Stimulated activated CD4-positive, alpha-beta T cell treated with anti-CD3 and anti-CD28 coated beads, Interleukin-15, amount 100 ng/mL, for 1 hour (primary cell): ENCODE measurements at places on chromosomes 11 and 22.

DNA sequence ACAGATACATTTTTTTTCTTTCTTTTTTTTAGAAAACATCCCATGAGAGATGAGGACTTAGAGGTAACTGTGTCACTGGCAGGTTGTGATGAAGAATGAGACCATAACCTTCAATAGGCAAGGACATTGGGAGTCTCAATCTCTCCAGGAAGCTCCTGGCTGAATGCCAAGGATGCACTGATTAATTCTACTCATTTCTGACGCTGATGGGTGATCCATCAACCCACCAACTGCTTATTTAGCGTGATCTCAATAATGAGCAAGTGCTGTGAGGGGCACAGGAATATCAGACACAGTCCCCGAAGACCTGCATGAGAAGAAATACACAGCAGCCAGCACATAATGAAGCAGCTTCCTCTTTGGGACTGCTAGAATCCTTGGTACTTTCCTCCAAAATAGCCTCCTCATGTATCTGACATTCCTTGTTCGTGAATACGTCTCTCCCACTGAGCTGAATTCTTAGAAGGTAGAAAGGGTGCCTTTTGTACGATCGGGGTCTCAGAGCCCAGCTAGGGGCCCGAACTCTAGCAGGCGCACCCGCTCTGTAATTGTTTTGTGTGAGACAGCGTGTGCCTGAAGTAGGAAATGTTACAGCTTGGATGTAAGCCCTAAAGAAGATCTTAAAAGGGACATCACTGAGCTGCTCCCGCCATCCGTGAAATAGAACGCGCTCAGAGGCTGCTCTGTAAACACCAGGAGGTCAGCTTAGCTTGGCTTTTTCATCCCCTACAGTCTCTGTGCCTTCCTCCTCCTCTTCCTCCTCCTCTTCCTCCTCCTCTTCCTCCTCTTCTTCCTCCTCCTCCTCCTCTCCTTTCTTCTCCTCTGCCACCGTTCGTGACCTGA, 7.2 kb downstream of the CLMP start:
- no peak for DNase-seq

GRCh38 chr11:122306831-122307391, 190.9 kb upstream of the BLID start:
- DNase-seq = no peak

- DNase-seq = no peak
These were observed 45.6 kb downstream of the OR4D9 start for GRCh38 chr11:59556917-59557348.

- DNase-seq = no peak
These were observed 12.5 kb upstream of the TP53I11 start for GRCh38 chr11:44963136-44963535.

GRCh38 chr11:112392904-112393303, 132.2 kb upstream of the PLET1 start:
- no peak for DNase-seq

DNA sequence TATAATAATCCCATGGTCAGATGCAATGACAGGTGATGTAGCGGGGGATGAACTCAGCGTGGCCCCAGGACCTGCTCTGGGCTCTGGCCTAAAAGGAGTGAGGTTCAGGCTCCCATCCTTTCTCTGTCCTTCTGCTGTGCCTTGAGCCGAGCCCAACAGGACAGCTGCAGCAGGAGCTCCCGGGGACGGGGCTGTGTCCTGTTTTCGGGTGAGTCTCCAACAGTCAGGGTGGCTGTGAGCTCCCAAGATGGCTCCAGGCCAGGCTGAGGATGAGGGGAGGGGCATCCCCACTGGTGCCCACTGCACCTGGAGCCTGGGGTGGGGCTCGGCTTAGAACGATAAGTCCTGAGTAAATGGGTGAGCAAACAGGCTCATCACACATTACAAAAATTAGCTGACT, 1385.0 kb downstream of the BRD1 start:
- no peak for DNase-seq

- no peak for DNase-seq
These were observed 107.6 kb downstream of the MED15 start for GRCh38 chr22:20615021-20615420.
